ENCODE measurements at places on chromosomes 6 and 20.

- DNase-seq: no peak
Observed at GRCh38 chr6:107965746-107966145, 7.7 kb upstream of the SEC63 start.

DNA sequence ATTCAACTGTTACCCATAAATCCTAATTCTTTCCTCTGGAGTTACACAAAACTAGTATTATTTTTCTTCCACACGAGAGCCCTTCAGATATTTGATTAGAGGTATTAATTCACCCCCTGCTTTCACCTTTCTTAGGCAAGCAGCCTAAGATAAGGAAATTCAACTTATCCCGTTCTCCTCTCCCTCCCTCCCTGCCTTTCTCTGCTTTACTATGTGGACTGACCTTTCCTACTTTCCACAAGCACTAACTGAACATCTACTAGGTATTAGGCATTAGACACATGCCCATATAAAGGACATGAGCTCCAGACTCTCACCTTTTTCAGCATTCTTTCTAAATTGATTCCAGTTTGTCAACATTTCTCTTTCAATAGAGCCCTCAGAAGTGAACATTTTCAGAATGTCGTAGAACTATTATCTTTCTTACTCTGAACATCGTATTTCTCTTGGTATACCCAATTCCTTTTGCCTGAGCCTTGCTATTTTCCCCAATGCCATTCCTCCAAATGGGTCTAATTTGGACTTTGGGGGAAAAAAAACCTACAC is 16.5 kb downstream of the ELOVL2 start:
- DNase-seq: no peak

DNA sequence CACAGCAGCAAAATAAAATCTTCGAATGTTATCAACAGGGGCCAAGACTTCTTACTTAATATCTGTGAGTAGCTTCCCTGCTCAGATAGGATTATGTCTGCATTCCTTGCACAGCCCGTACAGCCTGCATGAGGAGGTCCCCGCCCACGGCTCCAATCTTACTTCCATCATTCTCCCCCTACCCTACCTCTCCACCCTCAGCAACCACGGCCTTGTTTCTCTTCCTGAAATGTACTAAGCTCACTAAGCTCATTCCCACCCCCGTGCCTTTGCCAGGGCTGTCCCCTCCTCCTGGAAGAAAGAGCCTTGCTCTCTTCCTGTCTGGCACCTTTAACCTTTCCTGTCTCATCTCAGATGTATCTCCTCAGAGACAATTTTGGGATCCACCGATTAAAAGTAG is 120.4 kb downstream of the BCAS1 start:
- no peak for DNase-seq

- no peak for DNase-seq
Observed at GRCh38 chr6:3747100-3747737, 4.3 kb downstream of the PXDC1 start.

DNA sequence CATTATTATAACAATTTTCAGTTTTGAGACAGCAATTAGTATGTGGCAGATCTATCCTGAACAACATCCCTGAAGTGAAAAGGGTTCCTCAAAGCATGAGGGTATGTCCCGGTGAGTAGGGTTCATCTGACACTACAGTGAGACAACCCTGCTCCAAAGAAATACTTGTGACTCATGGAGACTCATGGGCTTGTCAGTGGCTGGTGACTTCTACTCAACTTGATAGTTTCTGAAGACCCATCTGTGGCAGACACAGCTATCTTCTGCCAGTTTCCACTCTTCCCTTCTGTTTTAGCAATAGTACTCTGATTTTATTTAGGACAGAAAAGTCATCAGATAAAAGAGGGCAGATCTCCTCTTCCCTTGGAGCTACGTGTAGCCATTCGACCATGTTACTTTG is 41.4 kb downstream of the MAP3K7 start:
- DNase-seq: no peak

- DNase-seq: no peak
Observed at GRCh38 chr20:1376007-1376406, 16.8 kb downstream of the FKBP1A start.

GRCh38 chr20:57500235-57500634 is 24.7 kb downstream of the CTCFL start:
- DNase-seq: no peak

- DNase-seq: no peak
Observed at GRCh38 chr6:42010185-42010891, 40.0 kb upstream of the TAF8 start.

DNA sequence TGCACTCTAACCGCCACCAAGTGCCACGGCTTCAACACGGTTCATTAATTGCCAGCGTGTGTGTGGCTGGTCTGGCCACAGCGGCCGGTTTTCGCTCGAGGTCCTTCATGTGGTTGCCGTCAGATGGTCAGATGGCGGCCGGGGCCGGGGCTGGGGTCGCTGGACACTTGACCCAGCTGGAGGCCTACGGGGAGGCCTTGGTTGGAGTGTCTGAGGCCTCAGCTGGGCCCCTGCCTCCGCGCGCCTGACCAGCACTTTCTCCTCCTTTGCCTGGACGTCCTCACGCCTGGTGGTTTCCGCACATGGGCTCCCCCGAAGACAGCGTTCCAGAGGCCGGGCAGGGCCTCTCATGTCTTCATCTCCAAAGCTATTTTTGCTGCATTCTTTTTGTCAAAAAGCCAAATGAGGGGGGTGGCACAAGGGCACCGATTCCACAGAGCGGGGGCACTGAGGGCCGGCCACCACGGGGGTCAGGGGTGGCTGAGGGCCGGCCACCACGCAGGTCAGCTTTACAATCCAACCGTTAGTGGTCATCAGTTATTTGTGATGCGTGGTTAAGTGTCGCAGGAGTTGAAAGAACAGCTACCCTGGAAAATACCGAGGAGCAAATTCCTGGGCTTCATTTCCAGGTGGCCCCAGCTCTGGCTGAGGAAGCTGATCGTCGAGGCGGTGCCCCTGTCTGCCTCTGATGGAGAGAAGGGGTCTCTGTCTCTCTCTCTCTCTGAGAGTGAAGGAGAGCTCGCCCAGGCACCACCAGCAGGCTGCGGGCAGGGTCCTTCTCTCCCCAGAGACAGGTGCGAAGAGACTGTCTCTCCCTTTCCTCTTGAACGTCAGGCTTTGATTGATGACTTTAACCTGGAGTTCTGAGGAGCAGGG is 50.5 kb upstream of the FRMD1 start:
- DNase-seq: no peak

DNA sequence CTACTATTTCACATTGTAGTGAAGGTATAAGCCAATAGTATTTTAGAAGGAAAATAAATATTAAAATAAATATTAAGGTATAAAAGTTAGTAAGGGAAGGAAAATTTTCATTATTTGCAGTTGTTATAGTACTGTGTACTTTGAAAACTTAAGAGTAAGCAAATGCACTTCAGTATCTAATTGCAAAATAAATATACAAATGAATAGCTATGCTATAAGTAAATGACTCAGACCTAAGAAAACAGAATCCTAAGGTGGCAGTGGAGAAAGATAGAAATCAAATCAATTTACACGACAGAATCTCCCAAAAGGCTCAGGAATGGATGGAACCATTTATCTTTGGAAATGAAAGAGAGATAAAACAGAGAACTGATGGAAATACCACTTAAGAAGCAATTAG is 24.7 kb upstream of the UBR2 start:
- DNase-seq: no peak

GRCh38 chr6:72533606-72534005 is 88.3 kb upstream of the KCNQ5 start:
- no peak for DNase-seq

DNA sequence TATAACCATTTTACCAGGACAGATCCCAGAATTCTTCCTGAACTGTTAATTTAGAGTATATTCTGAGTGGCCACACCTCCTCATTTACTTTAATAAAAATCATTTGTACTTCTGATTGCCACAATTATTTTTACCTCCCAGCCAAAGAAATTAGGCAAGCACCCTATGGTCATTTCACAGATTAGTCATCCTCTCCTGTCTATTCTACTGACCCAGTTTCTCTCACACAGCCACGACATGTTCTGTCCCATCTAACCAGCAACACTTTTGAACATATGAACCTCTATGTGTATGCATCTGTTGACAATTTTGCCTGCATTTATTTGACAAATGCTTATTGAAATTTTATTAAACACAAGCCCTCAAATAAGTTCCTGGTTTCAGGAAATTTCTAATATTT is 202.6 kb upstream of the STXBP5 start:
- no peak for DNase-seq

DNA sequence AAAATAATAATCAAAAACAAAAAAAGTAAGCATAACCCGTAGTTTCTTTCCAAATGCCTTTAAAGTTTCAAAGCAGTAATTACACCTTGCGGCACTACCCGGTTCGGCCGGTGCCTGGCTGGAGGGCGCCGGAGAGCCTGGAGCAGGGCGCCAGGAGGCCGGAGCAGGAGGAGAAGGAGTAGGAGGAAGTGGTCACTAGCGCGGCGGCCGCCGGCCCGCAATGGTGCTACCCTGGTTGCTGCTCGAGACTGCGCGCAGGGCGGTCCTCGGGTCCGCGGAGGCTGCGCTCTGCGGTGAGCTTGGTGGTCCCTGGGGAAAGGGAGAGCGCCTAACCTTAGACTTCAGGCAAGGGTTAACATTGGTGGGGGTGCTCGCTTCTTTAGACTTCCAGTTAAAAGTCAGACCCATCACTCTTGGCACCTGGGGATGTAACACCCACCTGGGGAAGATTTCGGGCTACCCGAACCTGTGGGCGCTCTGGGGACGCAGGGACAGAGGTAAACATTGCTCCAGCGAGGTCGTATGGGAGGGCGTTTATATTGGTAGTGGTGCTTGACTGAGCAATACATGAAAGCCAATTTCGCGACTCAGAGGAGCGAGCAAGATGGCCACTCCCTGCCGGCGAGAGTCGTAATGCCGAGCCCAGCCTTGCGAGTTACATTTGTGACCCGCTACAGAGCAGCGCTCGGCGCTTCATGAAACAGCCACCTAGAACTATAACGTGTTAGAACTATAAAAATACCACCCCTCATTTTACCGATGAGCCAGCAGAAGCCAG is 5.8 kb upstream of the USP45 start:
- DNase-seq: peak; percentile 55

DNA sequence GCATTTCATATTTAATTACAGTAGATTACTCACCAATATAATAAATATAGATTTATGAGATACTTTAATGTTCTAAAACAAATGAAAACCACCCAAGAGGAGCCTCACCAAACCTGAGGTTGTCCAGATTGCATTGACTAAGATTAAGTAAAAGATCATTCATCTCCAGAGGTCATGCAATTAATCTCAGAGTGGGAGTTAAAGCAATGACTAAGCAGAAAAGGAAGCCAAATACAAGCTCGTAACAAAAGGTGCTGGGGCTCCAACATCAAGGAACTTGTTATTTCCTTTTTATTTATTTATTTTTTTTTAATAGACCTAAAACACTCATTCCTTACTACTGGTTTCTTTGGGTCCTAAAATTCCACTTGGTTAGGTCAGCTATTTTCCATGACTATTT is 57.7 kb downstream of the RSPO3 start:
- no peak for DNase-seq

GRCh38 chr20:31968291-31969126 is 558 bp downstream of the XKR7 start:
- DNase-seq: peak; percentile 62

- no peak for DNase-seq
Observed at GRCh38 chr20:63101781-63102720, 95.3 kb upstream of the BHLHE23 start.

- no peak for DNase-seq
Observed at GRCh38 chr6:101811108-101811507, 417.6 kb downstream of the GRIK2 start.

DNA sequence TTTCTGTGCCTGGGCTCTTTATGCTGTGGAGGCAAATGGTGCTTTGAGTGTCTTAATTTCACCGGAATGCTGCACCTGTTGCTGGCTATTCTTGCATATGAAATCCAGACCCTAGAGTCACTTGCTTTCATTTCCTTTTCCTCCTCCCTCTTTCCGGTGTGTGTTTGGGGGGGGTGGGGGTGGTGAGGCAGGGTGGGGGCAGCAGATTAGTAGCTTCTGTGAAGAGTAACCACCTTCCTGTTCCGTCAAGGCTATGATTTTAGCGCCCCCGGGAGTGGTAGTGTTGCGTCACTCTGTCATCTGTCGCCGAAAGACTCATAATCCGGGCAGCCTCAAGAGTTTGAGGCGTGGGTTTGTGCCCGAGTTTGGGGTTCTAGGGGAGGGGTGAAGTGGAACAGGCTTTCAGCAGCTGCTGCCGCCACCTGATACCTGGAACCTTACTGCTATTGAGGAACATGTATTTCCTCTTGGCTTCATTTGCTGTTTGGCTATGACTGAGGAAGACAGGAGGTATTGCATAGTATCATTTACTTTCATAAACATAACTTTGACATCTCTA is 49.1 kb downstream of the UTRN start:
- DNase-seq: no peak

DNA sequence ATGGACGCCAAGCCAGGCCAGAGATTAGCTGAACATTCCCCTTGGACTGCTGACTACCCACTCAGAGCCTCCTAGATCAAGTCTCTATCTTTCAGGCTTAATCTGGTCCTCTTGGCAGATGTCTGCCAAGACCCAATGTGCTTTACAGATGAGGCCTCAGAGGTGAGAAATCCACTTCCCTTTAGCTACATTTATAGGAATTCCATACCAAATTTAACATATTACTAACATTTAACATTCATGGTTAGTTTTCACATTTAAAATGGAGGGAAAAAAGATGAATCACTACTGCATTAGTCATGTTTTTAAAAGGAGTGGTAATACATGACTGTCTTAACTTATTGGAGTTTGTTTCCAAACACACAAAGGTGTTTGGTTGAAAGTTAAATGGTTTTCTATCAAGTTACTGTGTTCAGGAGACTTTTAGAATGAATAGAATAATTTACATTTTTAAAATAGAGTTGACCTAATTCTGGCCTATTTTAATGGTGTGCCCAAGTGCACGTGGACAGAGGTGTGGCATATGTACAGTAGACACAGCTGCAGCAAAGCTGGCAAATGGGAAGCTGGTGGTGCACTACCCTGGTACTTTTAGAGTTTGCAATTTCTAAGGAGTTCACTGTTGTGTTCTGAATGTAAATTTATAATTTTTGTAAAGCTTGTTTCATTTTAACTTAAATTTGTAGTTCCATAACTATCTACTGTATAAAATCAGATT is 41.9 kb upstream of the CALHM6 start:
- no peak for DNase-seq

Data from GOT3 (cell line).